ENCODE measurements at places on chromosomes 1 and 21.

GRCh38 chr21:37896788-37897187, 19.5 kb downstream of the KCNJ6 start:
- no peak for DNase-seq

DNA sequence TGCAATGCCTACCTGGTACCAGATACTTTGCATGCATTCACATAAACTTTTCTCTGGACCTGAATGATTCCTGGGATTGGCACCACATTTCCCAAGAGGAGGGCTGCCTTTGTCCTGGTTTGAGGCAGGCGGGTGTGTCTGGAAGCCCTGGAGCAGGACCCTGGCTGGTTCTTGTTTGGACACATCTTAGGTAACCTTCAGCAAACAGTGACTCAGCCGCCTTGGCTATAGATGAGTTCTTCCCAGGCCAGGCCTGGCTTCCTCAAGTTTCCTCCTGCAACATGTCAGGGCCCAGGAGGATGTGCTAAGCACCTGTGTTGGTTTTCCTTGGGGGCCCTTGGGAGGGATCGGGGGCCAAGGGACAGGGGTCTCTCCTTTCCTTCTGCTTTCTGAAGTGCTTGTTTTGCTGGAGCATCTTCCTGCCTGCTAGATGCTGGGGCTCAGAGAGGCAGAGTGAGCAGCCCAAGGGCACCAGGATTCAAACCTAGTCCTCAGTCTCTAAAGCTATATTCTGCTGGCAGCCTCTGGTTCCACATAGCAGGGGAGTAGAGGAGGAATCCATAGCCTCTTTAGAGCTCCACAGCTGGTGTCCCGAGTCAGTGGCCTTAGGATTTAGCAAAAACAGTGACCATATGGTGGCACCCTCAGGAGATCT, 38.2 kb downstream of the PAX7 start:
- no peak for DNase-seq

- no peak for DNase-seq
Observed at GRCh38 chr1:222897527-222898190, 82.8 kb downstream of the DISP1 start.

- no peak for DNase-seq
Observed at GRCh38 chr1:234078143-234078542, 173.7 kb downstream of the SLC35F3 start.

DNA sequence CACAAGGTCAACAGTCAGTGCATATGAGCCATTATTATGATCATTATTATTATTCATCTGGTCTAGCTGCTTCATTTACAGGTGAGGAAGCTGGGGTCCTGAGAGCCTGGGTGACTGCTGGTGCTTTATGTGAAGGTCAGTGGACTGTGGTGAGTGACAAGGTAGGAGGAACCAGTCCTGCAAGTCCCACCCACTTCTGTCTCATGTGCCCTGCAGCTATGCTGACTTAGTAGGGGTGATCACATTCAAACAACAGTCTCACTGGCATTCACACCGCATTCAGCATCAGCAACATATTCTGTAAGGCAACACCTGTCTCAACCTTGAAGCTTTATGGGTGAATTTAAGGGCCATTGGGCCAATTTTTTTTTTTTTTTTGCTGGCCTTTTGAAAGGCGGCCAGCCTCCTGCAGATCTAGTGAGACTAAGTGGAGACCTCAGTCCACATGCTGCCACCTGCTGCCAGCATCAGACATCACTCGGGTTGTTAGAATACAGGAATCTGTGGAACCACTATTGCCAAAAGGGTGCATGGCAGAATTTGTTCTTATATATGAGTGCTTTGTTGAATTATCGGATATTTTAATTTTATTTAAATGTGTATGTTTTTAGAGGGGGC, 59.9 kb upstream of the CACNA1E start:
- no peak for DNase-seq

- DNase-seq, result no peak
Observed at GRCh38 chr1:20188455-20188817, 2.1 kb upstream of the PLA2G2C start.

GRCh38 chr1:93419344-93419743, 28.6 kb upstream of the FNBP1L start:
- no peak for DNase-seq

- DNase-seq, result no peak
Observed at GRCh38 chr1:174894117-174894762, 105.5 kb upstream of the CACYBP start.

DNA sequence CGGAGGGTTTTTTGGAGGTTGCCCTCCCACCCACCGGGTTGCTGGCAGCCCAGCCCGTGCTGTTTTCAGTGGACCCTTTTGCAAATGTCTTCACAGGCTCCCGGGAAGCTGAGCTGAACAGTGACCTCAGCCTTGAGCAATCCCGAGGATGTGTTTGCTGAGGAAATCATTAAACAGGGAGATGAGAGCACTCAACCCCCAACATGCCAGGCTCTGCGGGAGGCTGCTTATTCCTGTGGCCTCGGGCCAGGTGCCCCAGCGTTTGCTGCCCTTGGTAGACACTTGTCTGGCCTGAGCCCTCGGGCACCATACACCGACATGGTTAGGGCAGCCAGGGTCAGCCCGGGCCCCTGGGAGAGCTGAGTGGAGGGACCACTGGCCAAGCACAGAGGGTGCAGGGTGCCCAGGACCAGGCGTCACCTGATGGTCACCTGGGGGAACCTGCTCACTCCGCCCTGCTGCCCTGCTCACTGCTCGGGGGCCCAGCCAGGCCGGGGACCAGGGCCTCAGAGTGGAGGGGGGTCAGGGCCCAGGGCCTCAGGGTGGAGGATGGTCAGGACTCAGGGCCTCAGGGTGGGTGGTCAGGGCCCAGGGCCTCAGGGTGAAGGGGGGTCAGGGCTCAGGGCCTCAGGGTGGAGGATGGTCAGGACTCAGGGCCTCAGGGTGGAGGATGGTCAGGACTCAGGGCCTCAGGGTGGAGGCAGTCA, 42.5 kb upstream of the POFUT2 start:
- DNase-seq, result no peak

- DNase-seq, result no peak
Observed at GRCh38 chr1:76998582-76999223, 131.4 kb downstream of the ST6GALNAC5 start.

- no peak for DNase-seq
Observed at GRCh38 chr1:221045151-221045550, 165.9 kb downstream of the HLX start.

GRCh38 chr1:184270556-184270955, 116.3 kb upstream of the C1orf21 start:
- no peak for DNase-seq

GRCh38 chr1:59413327-59413720, 116.4 kb downstream of the FGGY start:
- DNase-seq, result no peak

DNA sequence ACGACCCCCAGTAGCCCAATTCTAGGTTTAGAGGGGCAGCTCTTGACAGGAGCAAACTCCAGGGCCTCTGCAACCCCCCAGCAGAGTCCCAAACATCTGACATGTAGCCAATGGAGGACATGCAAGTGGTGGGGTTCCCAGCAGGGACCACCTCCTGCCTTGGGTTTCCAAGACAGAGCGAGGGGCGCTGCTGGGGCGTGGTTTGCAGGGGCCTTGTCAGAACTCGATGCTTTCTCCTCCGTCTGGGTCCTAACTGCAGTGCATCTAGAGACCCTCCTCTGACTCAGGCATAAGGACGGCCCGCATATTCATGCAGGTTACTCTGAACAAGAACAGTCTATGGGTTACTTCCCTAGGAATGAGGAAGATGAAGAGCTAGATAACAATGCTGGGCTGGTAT, 17.2 kb downstream of the EPHX1 start:
- DNase-seq, result no peak

DNA sequence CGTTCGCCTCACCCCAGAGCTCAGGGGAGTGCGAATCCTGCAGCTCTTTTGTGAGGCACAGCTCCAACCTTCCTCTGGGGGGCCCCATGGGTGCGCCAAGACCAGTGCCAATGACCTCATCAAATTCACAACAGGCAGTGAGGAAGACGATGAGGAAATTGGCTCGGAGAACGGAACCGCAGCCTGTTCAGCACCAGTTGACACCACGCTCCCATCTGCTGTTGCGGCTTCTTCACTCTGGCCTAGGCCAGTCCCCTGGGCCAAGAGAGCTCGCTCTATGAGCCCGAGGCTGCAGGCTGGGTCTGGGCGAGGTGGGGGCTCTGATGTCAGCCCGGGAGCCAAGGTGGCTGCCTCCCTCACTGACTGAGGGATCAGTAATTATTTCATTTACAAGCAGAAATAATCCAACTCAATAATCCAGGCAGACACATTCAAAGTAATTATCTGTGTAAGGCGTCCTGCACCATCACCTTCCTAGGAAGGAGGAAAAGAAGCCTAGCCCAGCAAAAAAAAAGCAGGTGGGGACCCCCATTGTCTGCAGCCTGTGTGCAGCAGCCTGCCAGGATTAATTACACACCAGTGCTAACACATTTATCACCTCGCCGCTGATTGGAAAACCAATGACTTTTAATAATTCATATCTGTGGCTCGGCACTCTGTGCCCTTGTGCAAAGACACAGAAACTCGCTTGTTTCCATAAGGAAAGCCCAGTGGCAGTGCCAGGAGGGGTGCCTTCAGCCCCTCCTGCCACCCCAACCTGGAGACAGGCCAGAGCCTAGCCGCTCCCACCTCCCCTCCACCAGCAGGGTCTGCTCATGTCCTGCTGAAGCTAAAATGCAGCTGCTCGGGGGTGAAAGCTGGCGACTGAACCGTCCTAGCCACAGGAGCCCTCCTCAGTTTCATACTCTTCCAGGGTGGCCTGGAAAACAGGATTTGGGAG, 1.9 kb downstream of the PLEKHA6 start:
- no peak for DNase-seq
